ENCODE measurements at places on chromosomes 12 and 14.

DNA sequence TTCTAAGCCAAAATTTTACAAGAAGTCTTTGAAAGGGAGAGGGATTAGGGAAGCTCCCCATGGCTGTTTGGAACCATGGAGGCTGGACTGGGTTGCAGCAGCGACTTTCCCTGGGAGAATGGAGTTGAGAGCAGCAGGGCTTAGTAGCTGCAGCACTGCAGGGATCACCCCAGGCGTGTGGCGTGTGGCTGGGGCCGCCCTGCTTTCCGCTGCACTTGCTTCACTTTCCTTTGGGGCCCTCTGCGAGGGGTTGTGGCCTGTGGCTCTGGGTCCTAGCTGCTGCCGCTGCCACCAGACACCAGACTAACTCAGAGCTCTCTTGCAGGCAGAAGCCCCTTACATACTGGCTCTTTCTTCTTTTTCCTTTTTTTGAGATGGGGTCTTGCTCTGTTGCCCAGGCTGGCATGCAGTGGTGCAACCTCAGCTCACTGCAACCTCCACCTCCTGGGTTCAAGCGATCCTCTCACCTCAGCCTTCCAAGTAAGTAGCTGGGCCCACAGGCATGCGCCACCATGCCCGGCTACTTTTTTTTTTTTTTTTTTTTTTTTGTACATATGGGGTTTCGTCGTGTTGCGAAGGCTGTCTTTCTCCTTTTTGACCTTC, 25.4 kb downstream of the CCDC62 start:
- DNase-seq = no peak

DNA sequence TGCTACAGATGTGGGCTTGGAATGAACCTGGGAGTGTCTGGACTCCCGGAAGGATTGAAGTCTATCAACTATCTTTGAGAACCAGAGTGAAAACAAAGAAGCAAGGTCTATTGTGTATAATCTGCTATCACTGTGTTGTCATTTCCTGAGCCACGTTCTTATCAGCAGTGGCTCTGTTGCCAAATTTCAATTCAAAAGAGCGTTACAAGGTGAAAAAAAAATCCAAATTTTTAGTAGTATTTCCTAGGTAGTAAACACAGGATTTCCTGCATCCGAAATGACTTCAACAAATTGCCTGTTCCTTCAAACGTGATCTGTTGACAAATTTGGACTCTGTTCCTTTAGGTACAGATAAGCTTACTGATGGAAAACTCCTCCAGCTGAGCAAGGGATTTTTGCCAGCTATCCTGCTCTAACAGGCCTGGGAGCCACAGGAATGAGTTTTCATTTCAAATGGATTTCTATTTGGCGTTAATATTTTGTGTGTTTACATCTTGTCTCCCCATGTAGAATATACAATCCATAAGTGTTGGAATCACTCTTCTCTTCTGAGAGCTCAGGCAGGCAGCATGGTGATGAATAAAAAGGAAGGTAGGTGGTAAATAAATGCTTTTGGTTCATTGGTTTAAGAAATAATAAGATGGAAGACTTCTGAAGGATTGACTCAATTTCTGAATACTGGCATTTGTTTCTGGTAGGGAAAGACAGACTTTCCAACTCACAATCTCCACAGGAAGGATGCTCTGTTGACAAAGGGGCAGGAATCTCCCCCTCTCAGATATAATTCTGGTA, 58.5 kb downstream of the GPR135 start:
- no peak for DNase-seq

- no peak for DNase-seq
Measured at GRCh38 chr14:72708708-72709475, 185.0 kb downstream of the DPF3 start.

- no peak for DNase-seq
Measured at GRCh38 chr12:90905691-90906370, 49.1 kb downstream of the CCER1 start.

DNA sequence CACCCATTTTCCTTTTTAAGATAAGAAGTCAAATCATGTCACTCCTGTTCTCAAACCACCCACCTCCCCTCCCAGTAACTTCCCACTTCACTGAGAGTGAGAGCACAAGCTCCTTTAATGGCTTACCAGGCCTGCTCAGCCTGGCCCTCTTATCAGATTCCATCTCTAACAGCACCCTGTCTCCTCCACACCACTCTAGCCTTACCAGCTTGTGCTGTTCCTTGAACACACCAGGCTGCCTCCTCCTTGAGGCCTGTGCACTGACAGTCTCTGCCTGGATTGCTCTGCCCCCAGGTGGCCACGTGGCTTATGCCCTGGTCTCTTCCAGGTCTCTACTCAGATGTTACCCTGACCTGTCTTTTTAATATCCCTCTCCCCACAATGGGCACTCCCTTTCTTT, 40.1 kb upstream of the EVL start:
- no peak for DNase-seq

- no peak for DNase-seq
Measured at GRCh38 chr12:66725031-66725430, 46.2 kb upstream of the GRIP1 start.

DNA sequence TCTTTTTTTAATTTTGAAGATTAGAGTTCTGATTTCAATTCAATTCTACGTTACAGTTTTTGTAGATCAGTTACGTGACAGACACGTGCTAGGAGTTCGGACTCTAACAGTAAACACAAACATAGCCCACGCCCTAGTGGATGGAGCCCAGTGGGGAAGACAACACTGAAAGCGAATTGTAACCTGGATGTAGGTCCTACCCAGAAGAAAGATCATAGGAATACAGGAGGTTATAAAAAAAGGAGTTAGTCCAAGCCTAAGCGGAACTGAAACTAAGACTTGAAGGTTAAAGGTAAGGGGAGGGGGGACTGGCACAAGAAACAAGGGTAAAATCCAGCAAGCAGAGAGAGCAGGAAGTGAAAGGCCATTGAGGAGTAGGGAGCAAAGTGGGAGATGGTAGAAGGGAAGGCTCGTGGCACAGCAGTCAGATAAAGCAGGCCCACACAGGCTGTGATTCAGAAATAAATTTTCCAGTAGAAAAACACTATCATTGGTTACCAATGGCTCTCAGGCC, 15.7 kb upstream of the CRY1 start:
- DNase-seq = no peak

- DNase-seq = no peak
Measured at GRCh38 chr12:92439420-92439805, 263.4 kb upstream of the PLEKHG7 start.

- DNase-seq = no peak
Measured at GRCh38 chr14:74634964-74635363, 22.9 kb upstream of the LTBP2 start.

GRCh38 chr12:46299851-46300250, 31.0 kb upstream of the SLC38A1 start:
- no peak for DNase-seq

Measured in stimulated activated CD8-positive, alpha-beta memory T cell treated with anti-CD3 and anti-CD28 coated beads, Interleukin-7, amount 100 ng/mL, for 1 hour (primary cell).